ENCODE measurements at places on chromosomes 7 and 10.

GRCh38 chr10:60314069-60314940 lies 75.4 kb downstream of the ANK3 start:
- no peak for DNase-seq

GRCh38 chr10:94938383-94938782 lies at the start of gene CYP2C9:
TSS of gene CYP2C9 (plus strand) at chr10:94938658. CDS start at chr10:94938683, 25 bp downstream.
- DNase-seq = no peak

DNA sequence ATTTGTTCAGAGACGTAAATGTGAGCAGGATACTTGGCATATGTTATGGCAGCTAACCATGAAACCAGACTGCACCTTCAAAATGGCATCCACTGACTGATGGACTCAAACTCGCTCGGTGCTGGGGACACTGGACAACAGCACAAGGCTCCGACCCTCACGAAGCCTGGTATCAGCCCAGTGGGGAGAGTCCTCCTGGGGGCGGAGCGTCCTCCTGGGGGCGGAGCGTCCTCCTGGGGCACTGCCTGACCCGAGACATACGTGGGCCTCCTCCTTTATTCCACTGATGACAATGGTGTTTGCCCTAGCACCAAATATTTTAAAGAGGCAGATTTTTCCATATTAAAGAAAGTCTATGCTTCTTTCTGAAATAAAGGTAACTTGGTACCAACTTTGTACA lies 39.5 kb downstream of the ESYT2 start:
- DNase-seq = no peak

GRCh38 chr7:118039963-118040489 lies 143.9 kb upstream of the LSM8 start:
- DNase-seq = no peak

GRCh38 chr10:125911145-125911544 lies 14.8 kb downstream of the FANK1 start:
- DNase-seq = no peak

- no peak for DNase-seq
Observed at GRCh38 chr7:149319376-149319775, 57.4 kb downstream of the ZNF783 start.

DNA sequence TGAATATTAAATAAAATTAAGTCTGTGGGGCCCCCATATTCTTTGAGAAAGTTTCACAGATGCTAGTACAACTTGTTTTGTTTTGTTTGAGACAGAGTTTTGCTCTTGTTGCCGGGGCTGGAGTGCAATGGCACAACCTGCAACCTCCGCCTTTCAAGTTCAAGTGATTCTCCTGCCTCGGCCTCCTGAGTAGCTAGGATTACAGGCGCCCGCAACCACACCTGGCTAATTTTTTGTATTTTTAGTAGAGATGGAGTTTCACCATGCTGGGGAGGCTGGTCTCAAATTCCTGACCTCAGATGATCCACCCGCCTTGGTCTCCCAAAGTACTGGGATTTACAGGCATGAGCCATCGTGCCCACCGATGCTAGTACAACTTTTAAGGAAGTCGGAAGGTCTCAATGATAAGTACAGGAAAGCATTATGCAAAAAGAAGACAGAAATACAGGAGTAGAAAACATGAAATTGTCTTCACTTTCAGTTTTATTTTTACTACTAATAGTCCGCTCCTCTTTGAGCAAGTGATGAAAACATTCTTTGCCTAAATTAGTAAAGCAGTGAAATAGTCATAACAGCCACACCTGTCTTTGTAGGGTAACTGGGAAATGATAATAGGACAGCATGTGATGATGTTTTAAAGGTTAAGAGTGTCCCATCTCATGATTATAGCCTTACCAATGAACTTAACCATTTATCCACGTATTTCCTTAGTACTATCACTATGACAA lies 147.5 kb downstream of the SEMA3D start:
- DNase-seq = no peak

GRCh38 chr7:76191783-76192240 lies 9.9 kb upstream of the SRRM3 start:
- no peak for DNase-seq

GRCh38 chr10:117477961-117478670 lies 64.4 kb upstream of the EMX2 start:
- DNase-seq = no peak

DNA sequence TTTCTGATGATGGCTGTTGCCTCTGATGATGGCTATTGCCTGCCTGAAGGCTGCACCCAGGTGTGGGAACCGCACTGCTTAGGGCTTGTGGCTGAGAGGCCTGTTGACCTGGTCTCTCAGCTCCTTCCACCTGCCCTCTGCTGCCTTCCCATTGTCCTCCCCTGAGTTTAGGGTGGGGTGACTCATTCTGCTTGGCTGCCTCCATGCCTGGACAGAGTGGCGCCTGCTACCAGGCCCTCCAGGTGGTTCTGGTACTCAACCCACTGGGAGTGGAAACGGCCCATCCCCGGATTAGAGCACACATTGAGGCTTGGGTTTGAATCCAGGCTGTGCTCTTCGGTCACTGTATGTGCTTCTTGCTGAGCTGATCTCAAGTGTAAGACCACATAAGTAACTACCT lies 120.6 kb downstream of the SEM1 start:
- DNase-seq = no peak

DNA sequence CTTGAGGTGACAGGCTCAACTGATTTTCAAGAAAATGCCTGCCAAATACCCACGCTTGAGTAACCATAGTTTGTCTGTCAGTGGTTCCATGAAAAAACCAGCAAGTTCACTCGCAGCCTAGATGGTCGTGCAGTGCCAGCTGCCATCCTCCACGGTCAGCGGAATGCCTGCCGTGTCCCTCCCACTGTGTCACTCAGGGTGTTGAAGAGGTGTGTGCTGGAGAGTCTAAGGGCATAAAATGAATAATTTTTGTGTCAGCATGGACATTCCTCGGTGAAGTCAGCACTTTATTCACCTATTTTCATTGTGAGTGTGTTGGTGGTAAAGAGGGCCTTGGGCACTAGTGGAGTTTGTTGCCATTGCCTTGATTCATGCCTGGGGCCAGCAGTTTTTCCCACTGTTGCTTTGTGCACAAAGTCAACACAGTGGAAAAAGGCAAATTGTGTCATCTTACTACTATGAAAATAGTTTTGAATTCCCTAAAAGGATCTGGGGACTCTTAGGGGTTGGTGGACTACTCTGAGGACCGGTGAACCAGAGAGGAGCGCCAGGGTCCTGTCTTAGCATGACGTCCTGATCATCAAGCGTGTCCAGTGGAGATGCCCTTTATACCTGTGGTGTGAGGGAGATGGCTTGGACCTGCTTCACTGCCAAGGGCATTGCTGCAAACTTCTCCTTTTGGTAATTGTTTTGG lies 17.6 kb downstream of the MINDY4 start:
- no peak for DNase-seq

DNA sequence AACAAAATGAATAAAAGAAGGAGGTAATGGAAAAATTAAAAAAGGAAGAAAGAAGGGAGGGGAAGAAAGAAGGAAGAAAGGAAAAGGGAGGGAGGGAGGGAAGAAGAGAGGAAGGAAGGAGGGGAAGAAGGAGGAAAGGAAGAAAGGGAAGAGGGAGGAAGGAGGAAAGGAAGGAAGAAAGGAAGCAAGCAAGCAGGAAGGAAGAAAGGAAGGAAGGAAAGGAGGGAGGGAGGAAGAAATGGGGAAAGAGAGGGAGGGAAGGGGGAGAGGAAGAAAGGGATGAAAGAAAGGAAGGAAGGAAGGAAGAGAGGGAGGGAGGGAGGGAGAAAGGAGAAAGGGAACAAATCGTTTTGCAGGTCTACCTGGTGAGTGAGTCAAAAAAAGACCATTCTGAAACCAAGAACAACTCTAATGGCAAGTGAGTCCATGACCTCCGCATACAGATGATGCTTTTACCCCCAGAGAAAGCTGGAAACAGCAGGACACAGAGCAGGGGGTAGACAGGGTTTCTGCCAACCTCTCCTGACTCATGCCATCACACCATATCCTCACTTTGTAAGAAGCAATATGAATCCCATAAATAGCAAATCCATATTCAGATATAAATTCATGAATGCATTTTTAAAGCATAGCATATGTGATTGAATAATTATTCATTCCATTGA lies 1112.9 kb upstream of the AUTS2 start:
- DNase-seq = no peak

- no peak for DNase-seq
Observed at GRCh38 chr7:25280181-25280580, 51.9 kb upstream of the NPVF start.

GRCh38 chr7:120021085-120021484 lies 251.9 kb upstream of the KCND2 start:
- no peak for DNase-seq

DNA sequence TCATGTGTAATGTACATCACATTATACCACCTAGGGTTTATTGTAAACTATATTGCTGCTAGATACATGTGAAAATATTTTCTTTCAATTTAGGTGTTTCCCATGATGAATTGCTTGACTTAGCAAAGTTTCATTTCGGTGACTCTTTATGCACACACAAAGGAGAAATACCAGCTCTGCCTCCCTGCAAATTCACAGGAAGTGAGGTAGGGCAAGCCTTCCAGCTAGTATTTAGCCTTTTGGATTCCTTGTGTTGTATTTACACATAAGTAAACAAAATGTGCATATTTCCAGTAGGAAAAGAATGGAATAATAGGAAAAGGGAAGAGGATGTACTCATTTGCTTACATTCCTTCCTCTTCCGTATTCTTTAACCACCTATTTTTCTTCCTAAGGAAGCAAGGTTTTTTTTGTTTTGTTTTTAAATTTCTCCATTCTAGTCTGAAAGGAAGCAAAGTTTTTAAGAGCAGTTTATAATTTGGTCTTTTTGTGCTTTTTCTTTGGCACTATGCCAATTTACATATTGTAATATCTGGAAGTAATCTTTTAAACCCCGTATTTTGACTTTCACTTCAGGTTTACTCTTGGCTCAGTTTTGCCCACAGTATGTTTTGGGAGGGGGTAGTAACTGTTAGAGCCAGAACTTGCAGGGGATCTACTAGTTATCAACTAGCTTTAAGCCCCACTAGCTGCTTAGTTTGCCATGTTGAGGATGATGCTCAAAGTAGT lies 10.4 kb downstream of the PMPCB start:
- no peak for DNase-seq

- no peak for DNase-seq
Observed at GRCh38 chr10:119136084-119136483, 29.4 kb downstream of the SFXN4 start.

- no peak for DNase-seq
Observed at GRCh38 chr10:114714281-114714741, 56.2 kb upstream of the ABLIM1 start.

DNA sequence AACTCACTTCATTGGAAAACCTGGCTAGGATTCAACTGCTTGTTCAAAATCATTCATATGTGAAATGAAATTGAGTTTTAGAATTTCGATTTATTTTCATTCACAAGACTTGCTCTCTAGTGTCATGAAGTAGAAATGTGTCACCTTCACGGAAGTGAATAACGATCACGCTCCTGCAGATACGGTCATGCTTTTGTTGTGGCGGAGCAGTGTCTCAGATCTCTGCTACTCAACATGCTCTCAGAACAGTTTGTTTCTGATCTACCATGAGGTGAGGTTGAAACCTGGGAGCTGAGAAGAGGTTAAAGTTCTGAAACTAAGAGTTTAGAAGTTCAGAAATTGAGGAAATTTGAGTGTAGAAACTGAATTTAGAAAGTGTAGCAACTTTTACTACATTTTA lies 13.8 kb upstream of the PITRM1 start:
- DNase-seq = no peak
